ENCODE measurements at places on chromosomes 11 and 22.

DNA sequence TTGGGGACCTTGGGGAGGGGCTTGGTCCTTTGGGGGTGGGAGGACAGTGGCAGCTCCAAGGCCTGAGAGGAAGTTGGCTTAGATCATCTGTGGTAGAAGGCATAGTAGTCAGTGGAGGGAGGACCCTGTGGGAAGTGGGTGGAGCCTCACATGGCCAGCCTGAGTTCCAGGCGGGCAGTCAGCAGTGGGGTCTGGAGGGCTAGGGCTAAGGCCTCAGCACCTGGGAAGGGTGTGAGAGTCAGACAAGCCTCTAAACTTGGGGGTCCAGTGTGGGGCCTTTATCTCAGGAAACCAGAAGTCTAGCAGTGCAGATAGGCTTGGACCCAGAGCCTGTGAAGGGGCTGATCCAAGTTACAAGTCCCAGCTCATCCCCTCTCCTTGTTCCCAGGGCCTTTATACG, 4.0 kb downstream of the NLRX1 start:
- DNase-seq: no peak

DNA sequence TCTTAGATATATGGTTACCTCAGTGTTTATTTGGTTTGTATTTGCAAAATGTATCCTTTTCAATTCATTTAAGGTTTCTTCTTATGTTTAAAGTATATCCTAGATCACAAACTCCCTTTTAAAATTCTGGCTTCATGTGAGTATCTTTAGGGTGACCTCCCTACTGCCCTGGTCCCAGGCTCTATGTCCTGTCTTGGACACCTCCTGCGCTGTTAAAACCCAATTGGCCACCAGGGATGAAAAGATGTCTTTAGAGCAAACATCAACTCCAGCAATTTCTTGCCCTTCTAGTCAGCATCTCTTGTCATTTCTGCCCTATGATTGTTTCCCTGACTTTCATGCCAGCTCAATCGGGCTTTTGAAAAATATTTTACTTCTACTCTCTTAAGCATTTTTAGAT, 28.8 kb upstream of the SYT13 start:
- DNase-seq: no peak

DNA sequence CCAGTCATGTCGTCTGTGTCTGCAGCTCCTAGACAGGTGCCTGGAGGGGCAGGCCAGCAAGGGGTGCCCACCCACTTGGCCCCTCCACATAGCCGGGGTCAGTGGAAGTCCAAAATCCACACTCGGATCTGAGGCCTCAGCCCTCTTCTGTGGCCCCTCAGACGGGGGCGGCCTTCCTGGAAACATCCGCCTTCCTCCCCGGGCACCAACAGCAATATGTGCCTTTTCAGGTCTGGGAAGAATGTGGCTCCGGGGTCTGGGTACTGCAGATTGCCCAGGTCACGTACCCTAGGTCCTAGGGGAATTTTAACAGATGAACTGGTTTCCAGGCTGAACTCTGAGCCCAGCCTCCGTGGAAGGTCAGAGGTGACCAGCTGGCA, 208.6 kb downstream of the CTTN start:
- DNase-seq: no peak

- no peak for DNase-seq
Observed at GRCh38 chr22:35128637-35129036, 62.7 kb downstream of the ISX start.

DNA sequence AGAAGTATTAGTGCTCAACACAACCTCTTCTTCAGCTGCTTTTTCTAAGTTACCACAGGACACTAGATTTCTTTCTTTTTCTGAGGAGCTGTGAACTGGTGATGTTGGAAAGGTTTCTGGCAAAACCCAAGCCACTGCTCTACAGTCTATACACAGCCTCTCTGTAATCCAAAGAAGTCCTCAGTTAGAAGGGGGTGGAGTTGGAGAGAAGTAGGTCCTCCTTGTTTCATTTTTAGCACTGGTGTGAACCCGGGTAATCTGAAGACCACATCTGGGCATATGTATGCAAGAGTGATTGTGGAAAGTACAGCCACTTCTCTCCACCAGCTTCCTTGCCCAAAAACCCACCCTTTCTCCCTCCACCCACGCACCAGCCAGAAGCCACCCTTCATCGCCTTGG, 1168.1 kb downstream of the LRRC4C start:
- DNase-seq: no peak

GRCh38 chr11:92111287-92111686, 113.3 kb upstream of the FAT3 start:
- DNase-seq: no peak

DNA sequence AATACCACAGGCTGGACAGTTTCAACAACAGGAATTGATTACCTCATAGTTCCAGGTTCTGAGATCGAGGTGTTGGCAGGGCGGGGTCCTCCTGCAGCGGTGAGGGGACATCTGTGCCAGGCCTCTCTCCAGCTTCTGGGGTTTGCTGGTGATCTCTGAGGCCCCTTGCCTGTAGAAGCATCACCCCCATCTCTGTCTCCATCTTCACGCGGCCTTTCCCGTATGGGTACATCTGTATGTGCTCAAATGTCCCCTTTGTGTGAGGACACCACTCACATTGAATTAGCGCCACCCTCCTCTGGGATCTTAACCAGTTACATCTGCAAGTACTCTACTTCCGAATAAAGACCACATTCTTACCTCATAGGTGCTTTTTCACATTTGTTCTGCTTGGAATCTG, 1029.9 kb downstream of the BRD1 start:
- DNase-seq: no peak

DNA sequence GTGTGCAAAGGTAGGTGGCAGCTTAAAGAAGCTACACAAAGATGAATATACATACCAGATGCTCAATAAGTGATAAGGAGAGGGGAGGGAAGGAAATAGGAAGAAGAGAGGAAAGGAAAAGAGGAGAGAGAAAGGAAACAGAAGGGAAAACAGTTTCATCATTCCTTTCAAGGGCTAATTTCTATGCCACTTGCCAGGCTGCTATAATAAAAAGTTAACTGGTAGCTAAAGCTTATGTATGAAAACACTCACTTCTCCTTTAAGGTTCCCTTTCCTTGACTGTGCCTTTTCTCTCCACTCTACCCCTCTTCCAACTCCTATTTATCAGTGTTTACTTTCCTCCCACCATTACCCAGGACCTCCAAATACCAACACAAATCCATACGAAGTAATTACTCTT, 347.9 kb downstream of the DLG2 start:
- DNase-seq: no peak

GRCh38 chr22:50603511-50604255, 3.1 kb downstream of the MAPK8IP2 start:
- DNase-seq: no peak

GRCh38 chr11:43952020-43952400, 9.6 kb downstream of the C11orf96 start:
- no peak for DNase-seq

GRCh38 chr11:134429106-134429505, 17.1 kb upstream of the B3GAT1 start:
- no peak for DNase-seq

GRCh38 chr22:37309211-37310074, 27.1 kb downstream of the CYTH4 start:
- no peak for DNase-seq

- DNase-seq: no peak
Observed at GRCh38 chr11:20097319-20098221, 62.7 kb downstream of the DBX1 start.

DNA sequence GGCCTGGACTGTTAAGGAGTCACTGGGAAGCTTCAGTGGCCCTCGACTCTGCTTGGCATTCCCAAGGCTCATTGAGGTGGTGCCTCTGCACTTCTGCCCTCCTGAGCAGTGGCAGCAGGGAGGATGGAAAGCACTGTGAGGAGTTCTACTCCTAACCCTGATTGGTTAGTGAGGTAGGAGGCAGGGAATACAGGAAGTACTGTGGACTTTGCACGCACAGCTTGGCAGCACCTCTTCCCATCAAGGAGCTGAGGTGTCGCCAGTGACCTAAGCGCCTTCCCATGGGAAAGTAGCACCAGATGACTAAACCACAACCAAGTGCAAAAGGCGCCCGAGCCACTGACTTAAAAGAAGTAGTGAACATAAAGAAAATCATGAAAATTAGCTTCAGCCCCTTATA, 152.5 kb upstream of the CADM1 start:
- DNase-seq: no peak

DNA sequence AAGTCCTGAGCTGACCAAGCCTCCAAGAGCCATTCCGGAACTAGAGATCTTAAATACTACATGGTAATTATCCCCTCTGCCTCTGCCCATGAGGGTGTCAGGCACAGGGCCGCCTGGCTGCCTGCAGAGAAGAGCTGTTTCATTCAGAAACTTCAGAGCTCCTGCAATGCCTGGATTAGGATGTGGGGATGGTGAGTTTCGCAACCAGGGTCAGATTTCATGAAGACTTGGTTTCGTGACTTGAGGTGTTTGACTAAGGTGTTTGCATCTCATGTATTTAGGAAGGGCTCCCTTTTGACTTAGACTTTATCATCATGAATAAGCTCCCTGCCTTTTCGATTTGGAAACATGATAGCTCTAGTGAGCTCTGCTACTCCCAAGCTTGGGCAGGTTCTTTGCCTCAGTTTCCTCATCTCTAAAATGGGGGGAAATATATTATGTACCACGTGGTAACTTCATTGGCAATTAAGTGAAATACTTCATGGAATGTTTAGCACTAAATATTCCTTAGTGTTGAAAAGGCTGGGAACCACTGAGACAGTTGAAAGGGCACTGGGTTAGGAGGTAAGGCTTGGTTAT, 9.1 kb downstream of the TIMP3 start:
- no peak for DNase-seq

DNA sequence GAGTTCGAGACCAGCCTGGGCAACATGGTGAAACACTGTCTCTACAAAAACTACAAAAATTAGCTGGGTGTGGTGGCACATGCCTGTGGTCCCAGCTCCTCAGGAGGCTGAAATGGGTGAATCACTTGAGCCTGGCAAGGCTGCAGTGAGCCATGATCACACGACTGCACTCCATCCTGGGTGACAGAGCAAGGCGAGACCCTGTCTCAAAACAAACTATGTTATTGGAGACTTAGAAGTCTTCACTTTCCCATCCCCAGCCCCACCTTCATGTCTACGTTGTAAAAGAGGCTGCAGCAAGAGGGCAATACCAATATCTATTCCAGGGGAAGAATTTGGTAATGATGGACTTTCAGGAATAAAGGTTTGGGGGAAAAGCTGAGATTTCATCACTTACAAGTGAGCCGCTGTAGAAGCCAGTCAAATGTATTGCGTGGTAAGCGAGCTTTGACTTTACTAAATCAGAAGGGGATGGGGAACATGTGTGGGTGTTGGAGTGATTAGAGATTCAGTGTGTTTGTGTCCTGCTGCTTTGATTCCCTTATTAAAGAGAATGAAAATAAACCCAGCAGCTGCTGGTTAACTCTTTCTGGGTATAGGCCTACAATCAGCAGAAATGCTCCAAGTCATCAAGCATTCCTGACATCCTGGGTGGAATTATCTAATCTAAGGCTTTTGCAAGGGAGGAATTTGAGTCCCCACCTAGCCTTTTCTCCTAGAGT, 53.7 kb downstream of the UBASH3B start:
- no peak for DNase-seq

Data from LNCaP clone FGC (cell line).